Epithelial cell of esophagus (primary cell): ENCODE measurements at places on chromosomes 3 and 15.
A peak's percentile ranks its signal among the peaks of the same experiment; 100 is the strongest.

DNA sequence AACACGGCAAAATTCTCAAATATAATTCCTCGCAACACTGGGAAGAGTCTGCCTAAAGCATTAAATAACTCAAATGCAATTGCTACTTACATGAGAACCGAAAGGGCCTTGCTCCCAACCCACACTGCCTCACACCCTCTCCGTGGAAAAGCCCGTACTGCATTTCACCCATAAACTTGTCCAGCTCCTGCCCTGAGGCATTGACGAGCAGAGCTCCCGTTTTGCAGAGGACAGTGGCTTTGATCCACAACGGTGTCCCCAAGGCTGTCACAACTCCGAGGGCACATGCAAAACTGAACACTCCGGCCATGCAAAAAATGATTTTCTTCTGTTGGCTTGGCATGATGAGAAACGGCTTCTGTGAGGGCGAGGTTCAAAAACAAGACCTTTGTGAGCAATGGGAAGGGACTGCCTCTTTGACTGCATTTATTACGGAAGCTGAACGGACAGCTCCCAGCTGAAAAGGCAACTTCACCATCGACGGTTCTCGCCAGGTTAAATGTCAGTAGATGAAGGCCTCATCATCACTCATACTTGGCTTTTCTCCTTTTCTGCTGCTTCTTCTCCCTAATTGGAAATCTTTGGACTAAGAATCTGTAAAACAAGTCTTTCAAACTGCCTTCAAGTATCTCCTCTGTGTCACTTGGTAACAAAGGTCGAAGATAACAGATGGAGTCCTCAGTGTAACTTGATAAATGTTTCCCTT, at the start of gene CLRN1:
TSS of gene CLRN1 (minus strand) at position 362 of the 706 bp plus-strand sequence. CDS start at position 343, 19 bp downstream.
- DNase-seq = no peak

GRCh38 chr3:127629467-127630403, 750 bp downstream of the PODXL2 start:
- no peak for DNase-seq

DNA sequence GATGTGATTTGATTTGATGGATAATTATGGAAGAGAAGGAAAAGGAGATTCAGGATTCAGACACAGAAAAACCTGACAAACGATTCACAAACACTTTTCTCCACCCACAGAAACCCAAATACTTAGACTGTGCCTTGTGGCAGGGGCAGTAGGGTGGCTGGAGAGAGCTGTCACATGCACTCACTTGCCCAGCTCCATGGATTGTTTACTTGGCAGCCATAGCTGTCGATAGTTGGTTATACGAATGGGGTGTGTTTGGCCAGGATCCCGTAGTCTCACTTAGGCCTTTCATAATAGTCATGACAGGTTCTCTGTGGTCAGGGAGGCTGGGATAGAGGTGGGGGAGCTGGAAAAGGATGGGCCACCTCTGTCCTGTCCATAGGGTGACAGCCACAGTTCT, 76.9 kb downstream of the CACNA1D start:
- peak; percentile 52 for DNase-seq

GRCh38 chr15:44009038-44009437, 182.2 kb downstream of the WDR76 start:
- DNase-seq = peak; percentile 88

- DNase-seq = no peak
Observed at GRCh38 chr15:75063338-75063737, 39.9 kb downstream of the PPCDC start.

GRCh38 chr15:101505610-101506337, 16.3 kb upstream of the PCSK6 start:
- DNase-seq = no peak

DNA sequence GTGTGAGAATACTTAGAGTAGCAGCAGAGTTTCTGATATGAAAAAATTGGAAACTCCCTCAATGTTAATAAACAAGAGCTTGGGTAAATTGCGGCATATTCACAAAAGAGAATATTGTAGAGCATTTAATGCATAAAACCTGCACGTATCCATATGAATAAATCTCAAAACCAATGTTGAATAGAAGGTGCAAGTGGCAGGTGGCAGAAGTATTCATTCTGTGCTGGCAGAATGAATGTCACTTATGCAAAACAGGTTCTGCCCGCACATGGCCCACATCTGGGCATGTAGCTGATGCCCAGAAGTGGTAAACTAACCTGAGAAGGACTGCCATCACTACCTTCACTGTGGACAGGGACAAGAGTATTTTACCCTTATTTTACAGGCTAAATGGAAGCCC, 14.1 kb upstream of the PRSS50 start:
- no peak for DNase-seq

DNA sequence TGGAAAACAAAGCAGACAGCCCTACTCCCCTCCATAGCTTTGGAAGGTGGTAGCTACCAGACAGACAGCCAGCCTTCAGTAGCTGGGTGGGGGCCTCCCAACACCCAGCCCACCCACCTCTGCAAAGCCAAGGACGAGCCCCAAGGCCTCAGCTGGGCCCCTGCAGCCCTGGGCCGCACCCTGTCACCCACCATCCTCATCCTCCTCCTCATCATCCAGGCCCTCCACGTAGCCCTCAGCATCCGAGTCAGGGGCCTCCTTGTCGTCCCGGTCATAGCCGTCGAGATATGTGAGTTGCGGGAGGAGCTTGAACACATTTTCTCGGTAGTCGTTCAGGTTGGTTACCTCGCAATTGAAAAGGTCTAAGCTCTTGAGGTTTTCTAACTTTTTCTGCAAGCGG, 36.5 kb downstream of the ANP32A start:
- DNase-seq = no peak

DNA sequence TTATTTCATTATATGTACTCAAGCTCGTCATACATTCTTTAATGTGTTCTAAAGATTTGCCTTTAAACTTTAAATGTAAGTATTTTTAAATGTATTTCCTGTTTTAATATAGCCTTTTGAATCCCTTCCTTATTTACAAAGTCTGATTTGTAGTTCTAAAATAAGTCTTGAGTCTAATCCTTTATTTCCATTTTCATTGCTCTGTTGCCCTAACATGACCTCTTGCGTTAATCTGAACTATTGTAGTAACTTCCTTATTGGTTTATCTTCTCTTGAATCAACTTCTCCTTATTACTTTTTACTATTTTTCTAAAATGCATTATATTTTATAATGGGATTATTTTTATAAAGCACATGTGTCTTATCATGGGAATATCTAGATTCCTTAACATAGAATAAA, 24.0 kb downstream of the KNL1 start:
- no peak for DNase-seq

GRCh38 chr15:77533578-77534430, 98.9 kb downstream of the LINGO1 start:
- no peak for DNase-seq

DNA sequence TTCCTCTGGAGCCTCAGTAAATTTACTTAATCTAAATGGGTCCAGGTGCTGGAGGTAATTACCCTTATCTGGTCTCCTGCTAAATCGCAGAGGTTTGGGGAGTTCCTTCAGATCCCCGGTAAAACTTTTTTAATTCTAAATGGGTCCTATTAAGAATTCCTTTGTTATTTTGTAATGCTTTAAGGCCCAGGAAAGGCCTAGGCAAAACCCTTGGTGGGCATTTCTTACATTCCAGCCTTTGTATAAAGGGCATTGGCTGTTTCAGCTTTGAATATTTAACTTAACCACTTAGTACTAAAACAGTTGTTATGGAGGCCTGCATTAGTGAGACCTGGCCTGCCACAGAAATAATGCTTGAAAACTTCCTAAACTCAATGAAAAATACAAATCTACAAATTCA, 14.9 kb upstream of the ZNF662 start:
- DNase-seq = no peak

- DNase-seq = no peak
Observed at GRCh38 chr15:71462638-71463037, 347.4 kb downstream of the THSD4 start.

GRCh38 chr3:148477375-148477774, 220.3 kb upstream of the AGTR1 start:
- no peak for DNase-seq

DNA sequence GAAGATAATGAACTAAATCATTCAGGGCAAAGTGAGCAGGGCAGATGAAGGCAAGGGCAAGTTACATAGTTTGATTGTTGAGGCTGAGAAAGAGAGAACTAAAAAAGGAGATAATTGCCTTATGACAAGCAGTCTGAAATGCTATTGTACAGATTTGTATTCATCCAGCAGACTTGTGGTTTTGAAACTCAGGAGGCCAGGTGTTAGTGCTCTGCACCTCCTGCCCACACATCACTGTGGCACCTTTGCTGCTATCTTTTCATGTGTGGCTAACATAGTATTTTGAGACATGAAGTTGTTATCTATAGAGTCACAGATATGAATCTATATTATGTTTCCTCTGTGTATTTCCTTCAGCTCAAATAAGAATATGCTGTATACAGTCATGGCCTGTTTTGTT, 24.3 kb upstream of the SUCLG2 start:
- no peak for DNase-seq

DNA sequence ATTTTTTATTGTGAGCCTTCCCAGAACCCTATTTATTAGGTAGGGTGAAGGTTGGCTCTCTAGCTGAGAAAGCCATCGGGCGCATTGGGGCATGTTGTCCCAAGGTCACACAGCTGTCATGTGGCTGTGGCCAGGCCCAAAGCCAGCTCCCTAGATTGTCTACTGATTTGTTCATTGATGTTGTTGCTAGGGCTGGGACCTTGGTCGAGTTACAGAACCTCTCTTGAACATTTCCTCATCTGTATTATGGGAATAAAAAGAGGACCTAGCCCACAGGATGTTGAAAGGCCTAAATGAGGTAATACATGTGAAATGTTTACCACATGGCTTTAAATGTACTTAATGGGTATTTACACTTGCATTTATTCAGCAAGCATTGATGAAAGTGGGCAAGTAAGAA, 252.5 kb downstream of the SUCLG2 start:
- no peak for DNase-seq

GRCh38 chr15:40069178-40070165, 30.5 kb upstream of the SRP14 start:
- DNase-seq = peak; percentile 44

DNA sequence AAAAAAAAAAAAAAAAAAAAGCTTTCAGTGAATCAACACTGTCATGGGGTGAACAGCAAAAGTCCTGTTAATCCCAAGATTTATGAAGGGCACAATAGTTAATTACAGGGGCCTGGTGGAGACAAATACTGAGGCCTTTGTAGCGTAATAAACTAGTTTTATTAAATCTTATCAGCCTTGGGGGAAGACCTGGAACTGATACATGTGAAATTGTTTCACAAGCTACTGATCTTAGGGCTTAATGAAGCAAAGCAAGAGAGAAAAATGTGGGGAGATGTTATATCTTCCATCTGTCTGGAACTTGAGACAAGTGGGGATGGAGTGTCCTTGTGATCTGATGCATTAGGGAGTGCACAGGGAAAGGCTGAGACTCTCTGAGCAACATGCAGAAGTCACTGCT, 47.9 kb upstream of the OSBPL11 start:
- no peak for DNase-seq

DNA sequence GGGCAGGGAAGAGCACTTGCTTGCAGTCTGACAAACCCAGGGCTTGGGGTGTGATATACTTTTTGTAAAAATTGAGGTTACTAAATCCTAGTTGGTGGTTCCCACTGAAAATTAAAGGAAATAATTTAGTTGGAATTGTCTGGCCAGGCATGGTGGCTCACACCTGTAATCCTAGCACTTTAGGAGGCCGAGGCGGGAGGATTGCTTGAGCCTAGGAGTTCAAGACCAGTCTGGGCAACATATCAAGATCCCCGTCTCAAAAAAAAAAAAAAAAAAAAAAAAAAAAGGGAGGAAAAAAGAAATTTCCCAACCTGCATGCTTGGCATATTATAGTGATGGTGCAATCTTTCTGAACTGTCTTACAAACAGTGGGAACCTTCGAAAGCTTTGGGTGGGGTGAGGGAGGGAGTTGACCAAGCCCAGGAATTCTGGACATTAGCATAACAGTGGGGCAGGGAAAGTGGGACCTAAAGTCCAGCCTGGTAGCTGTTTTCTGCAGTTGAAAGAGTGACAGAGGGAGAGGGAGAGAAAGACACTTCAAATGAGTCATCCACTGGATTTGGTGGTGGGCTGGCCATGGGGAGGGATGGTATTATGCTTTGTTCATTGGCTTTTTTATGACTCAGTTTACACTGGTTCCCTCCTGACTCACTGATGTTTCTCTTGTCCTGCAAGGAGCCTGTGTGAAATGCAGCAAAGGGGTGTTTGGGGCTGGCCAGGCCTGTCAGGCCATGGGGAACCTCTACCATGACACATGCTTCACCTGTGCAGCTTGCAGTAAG, 41.1 kb downstream of the LIMD1 start:
- peak; percentile 84 for DNase-seq
